ENCODE measurements at places on chromosomes 2 and 18.

- DNase-seq, result no peak
Observed at GRCh38 chr18:59063912-59064311, 75.8 kb upstream of the SEC11C start.

- peak; percentile 78 for DNase-seq
Observed at GRCh38 chr2:121903037-121903689, 147.7 kb downstream of the TSN start.

- no peak for DNase-seq
Observed at GRCh38 chr18:32470460-32470713, 295 bp downstream of the GAREM1 start.

GRCh38 chr2:103386872-103387271 lies 625.0 kb downstream of the TMEM182 start:
- DNase-seq, result no peak

GRCh38 chr2:73263540-73264331 lies 20.5 kb downstream of the FBXO41 start:
- no peak for DNase-seq

GRCh38 chr2:109516445-109517117 lies 97.2 kb downstream of the SEPTIN10 start:
- DNase-seq, result peak; percentile 71

- no peak for DNase-seq
Observed at GRCh38 chr18:59655676-59656075, 41.5 kb downstream of the CCBE1 start.

GRCh38 chr2:234495251-234496054 lies 1.4 kb downstream of the ARL4C start:
- no peak for DNase-seq

DNA sequence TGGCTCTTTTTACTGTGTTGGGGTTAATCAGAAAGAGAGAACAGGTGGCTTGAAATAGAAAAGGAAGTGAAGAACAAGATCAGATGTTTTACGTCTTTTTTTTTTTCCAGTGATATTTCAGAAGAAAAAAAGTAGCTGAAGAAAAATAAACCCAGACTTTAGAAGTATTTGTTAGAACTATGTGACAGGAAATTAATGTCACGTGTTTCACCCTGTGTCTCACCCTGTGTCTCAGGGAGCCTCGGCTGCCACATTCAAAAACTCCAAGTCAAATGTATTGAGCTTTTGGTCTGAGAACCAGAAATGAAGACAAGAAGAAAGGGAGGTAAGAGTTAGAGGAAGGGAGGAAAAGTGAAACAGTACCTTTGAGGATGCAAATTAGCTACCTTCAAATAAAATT lies 38.0 kb downstream of the AKAIN1 start:
- no peak for DNase-seq

- no peak for DNase-seq
Observed at GRCh38 chr2:46050489-46050888, 246.7 kb upstream of the EPAS1 start.

DNA sequence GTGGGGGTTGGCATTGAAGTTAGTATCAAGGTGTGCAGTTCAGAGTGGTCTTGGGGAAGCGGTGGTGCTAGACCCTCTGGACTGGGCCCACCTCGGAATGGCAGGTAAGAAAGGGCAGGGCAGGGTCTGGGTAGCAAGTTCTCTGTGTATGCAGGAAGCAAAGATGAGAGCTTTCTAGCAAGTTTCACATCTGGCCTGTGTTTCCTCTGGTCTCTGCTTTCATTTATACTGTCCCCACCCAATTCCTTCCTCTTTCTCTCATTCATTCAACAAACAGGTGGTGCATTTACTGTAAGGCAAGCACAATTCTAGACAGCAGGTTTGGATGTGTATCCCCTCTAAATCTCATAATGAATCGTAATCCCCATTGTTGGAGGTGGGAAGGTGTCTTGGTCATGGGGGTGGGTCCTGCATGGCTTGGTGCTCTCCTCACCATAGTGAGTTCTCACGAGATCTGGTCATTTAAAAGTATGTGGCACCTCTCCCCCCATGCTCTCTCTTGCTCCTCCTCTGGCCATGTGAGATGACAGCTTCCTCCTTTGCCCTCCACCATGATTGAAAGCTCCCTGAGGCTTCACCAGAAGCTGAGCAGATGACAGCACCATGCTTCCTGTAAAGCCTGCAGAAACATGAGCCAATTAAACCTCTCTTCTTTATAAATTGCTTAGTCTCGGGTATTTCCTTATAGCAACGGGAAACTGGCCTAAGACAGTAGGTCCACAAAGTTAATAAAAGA lies 51.8 kb downstream of the PKDCC start:
- DNase-seq, result no peak

DNA sequence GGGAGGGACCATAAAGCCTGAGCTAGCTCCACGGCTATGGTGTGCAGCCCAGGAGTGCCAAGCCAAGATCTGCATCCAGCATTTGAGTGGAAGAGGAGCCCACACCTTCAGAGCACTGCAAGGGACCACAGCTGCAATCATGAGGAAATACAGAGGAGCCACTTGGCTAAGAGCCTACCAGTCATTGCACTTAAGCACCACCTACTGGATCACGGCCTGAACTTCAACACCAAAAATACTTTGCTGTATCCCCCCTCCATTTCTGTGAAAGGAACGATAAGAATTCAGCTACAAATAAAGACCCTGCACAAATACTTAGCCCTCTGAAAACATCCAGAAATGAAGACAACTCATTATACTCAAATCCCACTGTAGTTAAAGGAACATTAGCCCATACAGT lies 545.3 kb downstream of the TSN start:
- no peak for DNase-seq

GRCh38 chr2:229126066-229126465 lies 145.0 kb downstream of the PID1 start:
- no peak for DNase-seq

- DNase-seq, result no peak
Observed at GRCh38 chr2:134558208-134558830, 160.5 kb downstream of the TMEM163 start.

GRCh38 chr2:152924722-152925121 lies 206.3 kb downstream of the ARL6IP6 start:
- DNase-seq, result no peak

DNA sequence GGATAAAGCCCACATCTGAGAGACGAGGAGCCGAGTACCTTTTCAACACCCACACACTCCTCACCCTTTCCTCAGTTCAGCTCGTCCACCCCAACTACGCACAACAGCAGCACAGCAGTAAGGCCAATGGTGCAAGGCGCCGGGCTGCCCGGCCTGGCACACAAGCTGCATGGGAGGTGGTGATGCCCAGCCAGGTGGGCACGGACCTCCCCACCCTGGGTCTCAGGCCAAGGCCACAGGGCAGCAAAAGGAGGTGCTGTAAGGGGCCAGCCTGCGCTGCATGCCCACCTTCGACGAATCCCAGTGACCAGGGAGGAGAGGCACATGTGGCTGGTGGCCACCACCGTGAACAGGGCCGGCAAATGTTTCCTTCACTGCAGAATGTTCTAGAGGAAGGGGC lies 36.5 kb upstream of the MLPH start:
- no peak for DNase-seq

DNA sequence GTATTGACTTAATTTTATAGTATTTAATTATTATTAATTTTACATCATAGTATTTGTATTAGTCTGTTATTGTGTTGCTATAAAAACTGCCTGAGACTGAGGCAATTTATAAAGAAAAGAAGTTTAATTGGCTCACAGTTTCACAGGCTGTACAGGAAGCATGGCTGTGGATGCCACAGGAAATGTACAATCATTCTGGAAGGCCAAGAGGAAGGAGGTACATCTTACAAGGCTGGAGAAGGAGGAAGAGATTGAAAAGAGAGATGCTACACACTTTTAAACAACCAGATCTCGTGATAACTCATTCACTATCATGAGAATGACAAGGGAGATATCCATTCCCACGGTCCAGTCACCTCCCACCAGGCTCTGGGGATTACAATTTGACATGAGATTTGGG lies 2019.4 kb upstream of the PIK3C3 start:
- no peak for DNase-seq

GRCh38 chr2:5520463-5520972 lies 171.7 kb upstream of the SOX11 start:
- no peak for DNase-seq

DNA sequence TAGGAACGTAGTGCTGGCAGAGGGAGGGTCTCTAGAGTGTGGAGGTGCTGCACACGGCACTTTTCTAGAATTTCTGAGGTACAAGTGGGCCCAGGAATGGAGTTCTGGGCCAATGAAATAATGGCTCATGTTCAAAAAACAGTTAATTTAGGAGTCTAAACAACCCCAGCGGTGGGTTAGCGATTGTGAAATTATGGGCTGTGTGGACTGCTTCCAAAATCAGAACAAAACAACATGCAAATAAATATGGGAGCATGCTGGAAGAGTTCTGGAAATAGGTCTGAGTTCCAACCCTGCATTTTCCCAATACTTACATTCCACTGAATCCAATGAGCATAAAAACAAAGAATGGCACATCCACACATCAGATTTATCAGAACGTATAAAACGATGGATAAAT lies 317.6 kb downstream of the AFF3 start:
- DNase-seq, result no peak

DNA sequence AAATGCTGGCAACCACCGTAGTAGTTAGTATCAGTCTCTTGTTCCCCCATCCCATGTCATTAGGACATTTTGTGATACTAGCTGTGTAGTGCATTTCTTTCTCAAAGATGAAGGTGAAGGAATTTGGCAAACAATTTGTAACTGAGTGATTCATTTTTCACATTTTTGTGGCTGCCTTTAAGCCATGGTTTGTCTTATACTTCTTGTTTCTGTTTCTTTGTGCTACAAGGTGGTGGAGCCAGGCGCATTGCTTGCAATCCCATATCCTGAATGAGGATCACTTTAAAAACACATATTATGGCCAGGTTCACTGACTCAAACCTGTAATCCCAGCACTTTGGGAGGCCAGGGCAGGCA lies 40.6 kb downstream of the GPD2 start:
- DNase-seq, result no peak

- no peak for DNase-seq
Observed at GRCh38 chr2:16727256-16727655, 61.6 kb upstream of the CYRIA start.
